SK-N-DZ (cell line): ENCODE measurements at places on chromosomes 6 and 20.

GRCh38 chr6:116564921-116565872, 6.1 kb upstream of the RWDD1 start:
- no peak for DNase-seq

- DNase-seq, result no peak
Observed at GRCh38 chr6:34855463-34855862, 32.4 kb downstream of the TAF11 start.

DNA sequence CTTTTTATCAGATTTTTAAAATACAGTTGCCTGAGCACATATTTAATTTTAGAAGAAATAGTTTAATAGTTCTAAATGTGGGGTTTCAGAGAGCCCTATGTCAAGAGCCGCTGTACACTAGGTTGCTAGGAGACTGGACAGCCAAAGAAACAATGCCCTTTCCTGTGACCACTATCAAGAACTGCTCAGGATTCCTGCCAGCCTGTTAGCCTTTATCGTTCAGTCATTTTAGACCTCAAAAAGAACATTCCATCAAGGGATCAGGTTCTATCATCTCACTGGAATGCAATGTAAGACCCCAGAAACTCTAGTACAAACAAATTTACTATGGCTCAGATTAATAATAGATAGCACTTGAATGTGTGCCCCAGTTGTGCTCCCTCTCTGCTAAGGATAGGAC, 181.2 kb upstream of the CCN2 start:
- DNase-seq, result no peak

- no peak for DNase-seq
Observed at GRCh38 chr6:54192993-54193392, 81.8 kb downstream of the MLIP start.

- no peak for DNase-seq
Observed at GRCh38 chr6:76057469-76057868, 15.0 kb downstream of the IMPG1 start.

- no peak for DNase-seq
Observed at GRCh38 chr6:80186082-80186481, 79.6 kb downstream of the BCKDHB start.

DNA sequence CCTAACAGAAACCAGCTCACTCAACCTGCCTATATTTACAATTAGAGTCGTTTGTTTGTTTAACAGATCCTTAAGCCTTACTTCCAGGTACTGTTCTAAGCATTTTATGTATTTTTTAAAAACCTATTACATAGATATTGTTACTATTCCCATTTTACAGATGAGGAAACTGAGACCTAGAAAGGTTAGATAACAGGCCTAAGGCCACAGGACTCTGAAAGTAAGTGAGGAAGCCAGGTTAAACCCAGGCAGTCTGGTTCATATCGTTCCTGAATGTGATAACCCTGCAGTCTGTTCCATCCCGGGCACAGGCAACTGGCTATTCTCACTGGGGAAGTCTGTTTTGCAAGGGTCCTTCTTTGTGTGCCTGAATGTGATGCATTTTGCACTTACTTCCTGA, 322.2 kb downstream of the FARS2 start:
- no peak for DNase-seq

GRCh38 chr6:151284548-151285017, 44.8 kb downstream of the AKAP12 start:
- no peak for DNase-seq

GRCh38 chr6:37041521-37041920, 36.1 kb downstream of the FGD2 start:
- DNase-seq, result no peak

GRCh38 chr6:17001188-17001587, 100.7 kb upstream of the STMND1 start:
- no peak for DNase-seq

DNA sequence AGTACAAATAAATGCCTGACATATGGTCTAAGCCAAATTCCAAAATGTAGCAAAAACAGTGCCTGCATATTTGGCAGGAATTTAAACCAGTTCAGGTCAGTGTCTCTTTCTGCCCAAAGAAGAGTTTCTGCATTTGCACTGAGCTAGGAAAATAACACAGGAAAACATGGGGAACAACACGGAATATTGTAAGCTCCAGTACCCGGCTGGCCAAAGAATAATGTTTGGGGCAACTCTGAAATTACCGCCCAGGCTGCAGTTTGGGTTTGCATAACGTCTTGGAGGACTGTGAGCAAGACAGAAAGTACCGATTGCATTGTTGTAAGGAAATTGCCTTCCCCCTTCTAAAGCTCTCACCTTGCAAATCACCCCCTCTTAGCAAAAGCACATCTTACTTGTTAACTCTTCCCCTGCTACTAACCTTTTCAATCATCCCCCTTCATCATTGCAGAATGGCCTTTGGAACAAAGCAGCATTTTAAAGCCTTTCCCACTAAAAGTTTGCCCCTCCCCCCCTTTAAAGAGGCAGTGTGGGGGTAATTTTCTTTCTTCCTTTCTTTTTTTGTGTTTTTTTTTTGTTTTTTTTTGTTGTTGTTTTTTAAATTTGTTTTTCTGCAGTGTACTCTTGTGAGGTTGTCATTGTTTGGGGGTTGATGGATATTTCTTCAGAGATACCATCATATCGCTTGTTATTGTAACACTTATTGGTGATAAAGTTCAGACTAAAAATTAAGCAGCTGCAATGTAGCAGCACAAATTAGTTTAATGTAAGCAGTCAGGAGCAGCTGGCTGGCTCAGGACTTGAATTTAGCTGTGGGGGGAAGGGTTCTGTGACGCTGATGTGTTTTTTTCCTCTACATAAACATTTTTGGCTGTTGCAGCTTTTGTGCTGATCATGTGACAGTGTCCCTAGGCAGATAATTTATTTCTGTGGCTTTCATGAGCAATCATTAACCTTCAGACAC, 100.0 kb upstream of the CITED2 start:
- DNase-seq, result peak; percentile 95

DNA sequence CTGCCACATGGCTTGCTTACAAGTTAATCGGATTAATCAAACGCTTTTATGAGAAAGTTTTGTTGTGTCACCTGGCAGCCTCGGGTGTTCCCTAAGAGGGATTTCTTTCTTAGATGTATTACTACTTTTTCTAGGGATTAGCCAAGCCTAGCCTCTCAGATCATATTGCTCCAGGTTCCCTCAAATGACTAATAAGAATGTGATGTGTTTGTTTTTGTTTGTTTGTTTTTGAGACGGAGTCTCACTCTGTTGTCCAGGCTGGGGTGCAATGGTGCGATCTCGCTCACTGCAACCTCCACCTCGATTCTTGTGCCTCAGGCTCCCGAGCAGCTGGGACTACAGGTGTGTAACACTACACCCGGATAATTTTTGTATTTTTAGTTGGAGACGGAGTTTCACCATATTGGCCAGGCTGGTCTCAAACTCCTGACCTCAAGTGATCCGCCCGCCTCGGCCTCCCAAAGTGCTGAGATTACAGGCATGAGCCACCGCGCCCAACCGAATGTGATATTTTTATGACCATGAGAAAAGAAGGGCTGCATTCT, 977 bp downstream of the HMGN4 start:
- no peak for DNase-seq

GRCh38 chr20:38698541-38698940, 25.7 kb upstream of the SLC32A1 start:
- no peak for DNase-seq

- no peak for DNase-seq
Observed at GRCh38 chr6:23533311-23533710, 592.7 kb upstream of the NRSN1 start.

DNA sequence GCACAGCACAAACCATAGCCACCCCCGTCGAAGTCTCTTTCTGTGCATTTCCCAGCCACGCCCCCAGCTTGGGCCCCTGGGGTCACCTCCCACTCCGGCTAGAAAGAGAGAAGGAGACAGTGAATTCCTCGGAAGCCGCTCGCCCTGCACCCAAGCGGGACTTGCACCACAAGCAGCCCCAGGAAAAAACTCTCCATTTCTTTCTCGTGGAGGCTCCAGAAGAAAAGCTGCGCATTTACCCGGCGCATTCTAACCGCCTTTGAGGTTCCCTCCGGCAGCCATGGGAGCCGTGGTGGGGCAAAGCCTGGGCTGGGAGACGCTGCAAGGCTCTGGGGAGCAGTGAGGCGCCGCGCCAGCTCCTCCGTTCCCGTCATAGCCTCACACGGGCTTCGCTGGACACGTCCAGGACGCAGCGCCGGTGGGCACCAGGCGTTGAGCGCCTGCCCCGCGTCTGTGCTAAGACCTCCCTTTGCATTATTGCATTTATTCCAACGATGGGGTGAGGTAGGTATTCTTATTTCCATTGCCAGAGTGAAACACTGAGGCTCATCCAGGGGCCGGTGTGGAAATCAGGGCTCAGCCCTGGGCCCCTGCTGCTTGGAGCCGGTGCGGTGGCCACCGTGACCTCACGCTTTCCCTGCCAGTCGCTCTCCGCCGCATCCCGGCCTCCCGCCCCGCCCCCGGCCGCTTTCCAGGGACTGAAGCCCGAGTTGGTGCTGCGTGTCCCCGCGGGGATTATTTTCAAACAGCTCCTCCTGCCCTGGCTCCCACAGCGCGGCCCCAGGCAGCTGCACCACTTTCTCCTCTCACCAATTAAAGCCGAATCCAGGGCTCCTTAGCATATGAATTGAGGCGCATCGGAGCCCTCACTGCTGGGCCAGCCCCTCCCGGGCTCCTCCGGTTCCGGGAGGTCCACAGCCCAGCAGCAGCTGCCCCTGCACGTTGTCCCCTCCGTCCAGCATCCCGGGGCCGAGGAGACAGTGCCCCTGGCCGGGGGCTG, 148.3 kb upstream of the AFDN start:
- no peak for DNase-seq

DNA sequence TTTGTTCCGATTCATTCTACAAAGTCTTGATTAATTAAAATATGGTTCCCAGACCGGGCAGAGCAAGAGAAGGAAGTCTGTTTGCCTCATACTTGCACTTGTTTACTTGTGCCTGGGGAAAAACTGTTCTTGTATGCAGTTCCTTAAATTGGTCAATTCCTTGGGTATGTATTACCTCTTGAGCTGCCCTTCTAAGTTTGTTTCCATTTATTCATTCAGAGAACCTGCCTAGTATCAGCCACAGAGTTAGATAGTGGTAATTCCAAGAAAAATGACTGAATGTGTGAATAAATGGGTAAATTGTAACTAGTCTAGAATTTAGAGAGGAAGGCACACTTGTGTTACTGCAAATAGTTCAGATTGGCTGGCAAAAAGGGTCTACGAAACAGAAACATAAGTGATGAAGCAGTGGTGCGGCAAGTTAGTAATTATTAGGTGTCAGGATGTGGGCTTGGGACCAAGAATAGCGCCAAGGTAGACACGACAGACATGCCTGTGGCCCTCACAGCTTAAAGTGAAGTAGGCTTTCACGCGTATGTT, 525 bp upstream of the MAK start:
- DNase-seq, result no peak

DNA sequence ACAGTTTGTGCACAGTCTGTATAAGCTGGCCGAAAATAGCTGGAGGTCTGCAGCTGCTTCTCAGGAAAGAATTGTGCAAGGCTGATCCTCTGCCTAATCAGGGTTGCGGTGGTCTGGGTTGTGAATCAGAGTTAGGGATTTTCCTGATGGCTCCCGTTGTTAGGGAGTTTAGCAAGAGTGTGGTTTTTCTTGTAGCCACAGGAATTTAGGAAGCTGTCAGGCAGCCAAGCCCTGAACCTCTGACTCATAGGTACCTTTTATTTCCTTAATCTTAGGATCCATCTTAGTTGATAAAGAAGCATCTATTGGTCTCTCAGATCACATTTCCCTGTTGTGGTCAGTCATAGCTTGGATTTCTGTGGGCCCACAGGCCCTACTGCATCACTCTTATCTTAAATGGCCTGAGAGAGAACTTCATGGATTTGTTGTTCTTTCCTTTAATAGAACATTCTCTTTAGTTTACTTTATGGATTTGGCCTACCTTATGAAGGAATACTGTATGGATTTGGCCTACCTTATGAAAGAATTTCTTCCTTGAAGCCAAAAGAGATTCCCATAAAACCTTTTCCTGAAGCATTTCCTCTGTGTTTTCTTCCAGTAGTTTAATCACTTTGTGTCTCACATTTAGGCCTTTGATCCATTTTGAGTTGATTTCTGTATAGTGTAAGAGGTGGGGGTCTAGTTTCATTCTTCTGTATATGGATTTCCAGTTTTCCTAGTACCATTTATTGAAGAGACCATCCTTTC, 10.3 kb downstream of the KIF25 start:
- DNase-seq, result no peak

DNA sequence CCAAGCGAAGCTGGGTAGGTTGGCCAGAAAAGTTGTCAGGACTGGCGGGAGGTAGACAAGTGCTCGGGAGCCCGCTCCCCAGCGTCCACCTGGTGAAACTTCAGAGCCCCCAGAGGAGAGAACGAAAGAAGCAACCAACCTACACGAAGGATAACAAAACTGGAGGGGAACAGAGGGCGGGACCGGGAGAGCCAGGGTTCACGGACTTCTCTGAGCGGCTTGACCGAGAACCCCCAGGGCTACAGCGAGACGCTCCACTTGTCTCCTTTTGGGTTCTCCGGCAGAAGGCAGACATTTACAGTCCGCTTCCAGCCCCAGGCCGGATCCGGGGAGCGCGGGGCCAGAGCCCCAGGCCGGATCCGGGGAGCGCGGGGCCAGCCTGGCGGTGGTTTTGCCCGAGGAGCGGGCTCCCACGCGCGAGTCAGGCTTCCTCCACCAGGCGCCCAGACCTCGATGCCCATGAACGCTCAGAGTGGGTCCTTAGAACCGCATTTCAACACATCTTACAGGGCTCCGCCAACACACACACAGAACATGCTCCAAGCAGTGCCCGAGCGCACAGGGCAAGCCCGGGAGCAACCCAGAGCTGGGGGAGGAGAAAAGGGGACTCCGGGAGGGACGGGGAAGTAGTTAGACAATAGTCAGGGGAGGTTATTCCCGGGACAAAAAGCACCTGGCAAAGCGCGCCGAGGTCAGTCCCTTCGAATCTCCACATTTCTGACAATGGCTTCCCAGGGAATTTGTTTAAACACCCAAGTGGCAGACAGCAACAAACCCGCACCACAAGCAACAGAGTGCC, 1.1 kb downstream of the PTPRK start:
- peak; percentile 78 for DNase-seq

- DNase-seq, result peak; percentile 45
Observed at GRCh38 chr6:32196682-32197616, 4.5 kb upstream of the GPSM3 start.

- DNase-seq, result no peak
Observed at GRCh38 chr20:23147647-23147963, 61.5 kb upstream of the CD93 start.

DNA sequence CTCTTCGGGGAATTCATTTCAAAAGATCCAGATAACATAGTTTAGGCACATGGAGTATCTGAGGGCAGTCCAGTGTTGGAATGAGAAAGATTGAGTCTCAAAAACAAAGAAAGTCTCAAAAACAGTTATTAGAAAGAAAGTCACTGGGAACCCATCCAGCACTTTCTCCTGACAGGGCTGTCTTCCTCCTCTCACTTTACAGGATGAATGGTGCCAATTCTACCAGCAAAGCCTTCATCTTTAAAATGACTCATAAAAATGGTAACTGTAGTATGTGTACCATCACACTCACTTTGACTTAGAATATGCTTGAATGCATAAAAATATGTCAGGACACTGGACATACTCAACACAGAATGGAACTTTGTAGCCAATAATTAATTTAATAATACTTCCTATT, 71.3 kb downstream of the SLC22A3 start:
- DNase-seq, result no peak
